ENCODE measurements at places on chromosomes 7 and 10.

DNA sequence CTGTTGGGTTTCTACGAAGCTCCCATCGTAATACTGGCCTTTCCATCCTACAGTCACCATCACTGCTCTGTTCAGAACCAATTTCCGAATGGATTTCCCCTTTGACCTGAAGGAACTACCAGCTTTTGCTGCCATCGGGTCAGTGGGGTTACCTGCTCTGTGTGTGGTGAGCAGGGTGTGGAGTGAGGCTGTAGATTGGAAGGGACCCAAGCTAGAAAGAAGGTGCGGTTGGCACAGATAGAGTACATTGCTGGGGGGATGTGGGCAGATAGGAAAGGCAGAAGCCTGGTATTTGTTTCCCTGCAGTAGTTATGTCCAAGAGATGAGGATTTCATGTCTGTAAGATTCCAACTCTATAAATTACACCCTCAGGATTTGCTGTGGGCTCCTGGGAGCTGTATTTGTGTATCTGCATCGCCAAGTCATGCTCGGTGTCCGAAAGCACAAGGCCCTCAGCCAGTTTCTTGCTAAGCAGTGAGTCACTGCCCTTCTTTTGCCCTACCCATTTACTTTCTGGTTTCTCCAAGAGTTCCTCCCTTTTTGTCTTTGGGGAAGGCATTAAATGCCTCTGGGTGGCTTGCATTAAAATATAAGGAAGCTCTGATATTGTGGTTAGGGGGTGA lies 15.4 kb downstream of the CLCN1 start:
- no peak for DNase-seq

GRCh38 chr7:98551611-98552273 lies 65.3 kb upstream of the NPTX2 start:
- DNase-seq: no peak

GRCh38 chr7:150448789-150449147 lies 1.7 kb upstream of the GIMAP8 start:
- peak; percentile 60 for DNase-seq

DNA sequence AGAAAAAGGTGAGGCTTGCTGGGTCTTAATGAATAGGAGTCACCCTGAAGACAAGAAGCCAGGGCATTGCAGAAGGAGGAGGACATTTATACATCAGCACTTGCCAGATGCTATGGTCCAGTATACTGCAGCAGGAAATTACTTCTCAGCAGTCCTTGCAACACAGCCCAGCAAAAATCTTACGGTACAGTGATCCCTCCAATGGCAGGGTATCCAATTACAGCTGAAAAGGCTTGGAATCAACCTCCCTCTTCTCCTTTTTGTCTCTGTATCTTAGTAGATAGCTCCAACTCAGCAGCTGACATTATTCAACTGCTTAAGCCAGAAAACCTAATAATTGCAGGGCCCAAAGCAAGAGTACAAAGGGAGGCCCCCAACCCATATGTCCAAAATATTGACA lies 128.3 kb upstream of the COBL start:
- peak; percentile 4 for DNase-seq

GRCh38 chr7:134355927-134356326 lies 39.2 kb upstream of the SLC35B4 start:
- no peak for DNase-seq
